ENCODE measurements at places on chromosomes 4 and X.

DNA sequence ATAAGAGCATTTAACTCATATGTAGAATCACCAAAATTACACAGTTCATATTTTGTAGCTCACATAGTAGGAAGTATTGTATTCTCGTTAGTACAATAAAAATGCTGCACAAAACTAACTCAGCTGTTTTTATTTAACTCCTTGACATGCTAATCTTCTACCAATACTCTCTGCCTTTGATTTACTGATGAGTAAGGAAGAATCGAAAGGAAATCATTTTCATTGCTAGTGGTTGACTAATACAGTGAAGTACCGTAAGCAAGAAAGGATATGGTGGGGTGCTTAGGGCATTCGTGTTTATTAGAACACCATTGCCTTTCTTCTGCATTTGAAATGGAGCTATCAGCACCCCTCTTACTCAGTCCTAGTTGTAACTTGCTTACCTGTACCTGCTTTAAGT is 1239.1 kb upstream of the TENM3 start:
- no peak for DNase-seq

GRCh38 chrX:20863649-20864048 is 510.6 kb upstream of the CNKSR2 start:
- DNase-seq = no peak

DNA sequence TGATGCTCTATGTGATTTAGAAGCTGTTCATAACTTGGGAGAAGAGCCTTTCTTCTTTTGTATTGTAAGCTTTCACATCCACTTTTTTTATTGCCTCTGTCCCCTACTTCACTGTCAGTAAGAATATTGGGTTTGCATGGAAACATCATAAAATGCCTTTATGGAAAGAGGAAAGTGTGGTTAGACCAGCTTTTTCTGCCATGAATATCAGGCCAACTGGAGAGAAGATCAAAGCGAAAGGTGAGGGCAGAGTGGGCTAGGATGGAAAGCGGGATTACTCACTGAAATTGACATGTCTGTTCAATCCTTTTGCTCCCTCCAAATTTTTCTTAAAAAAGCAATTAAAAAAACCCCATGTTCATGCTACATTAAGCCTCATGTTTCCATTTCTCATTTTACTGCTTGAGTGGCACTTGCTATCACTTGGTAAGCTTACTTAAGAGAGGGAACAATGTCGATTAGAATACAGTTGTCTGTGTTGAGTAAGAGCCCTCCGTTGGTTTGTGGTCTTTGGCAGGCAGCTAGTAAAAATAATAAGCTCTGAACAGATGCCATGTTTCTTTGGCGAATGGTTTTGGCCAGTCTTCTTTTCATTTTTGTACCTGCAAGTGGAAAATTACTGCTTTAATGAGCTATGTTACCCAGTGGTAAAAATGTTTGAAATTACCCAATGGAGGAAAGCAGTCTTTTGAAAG is 35.9 kb downstream of the SUPT20HL1 start:
- no peak for DNase-seq

DNA sequence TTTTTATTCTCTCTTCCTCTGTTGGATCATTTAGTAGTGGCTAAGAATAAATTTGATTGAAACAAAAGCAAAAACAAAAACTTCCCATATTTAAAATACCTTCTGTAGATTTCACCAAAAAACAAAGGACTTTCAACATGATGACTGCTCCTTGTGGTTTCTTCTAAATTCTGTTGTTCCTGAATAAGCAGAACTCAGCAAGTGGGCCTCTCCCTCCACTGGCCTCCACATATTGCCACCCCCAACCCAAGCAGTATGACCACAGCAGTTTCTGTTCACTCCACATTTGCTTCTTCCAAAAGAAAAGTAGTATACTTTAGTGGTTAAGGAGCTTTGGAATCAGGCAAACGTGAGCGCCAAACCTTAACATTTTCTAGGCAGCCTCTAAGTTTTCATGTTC is 114.7 kb downstream of the COX18 start:
- DNase-seq = no peak

DNA sequence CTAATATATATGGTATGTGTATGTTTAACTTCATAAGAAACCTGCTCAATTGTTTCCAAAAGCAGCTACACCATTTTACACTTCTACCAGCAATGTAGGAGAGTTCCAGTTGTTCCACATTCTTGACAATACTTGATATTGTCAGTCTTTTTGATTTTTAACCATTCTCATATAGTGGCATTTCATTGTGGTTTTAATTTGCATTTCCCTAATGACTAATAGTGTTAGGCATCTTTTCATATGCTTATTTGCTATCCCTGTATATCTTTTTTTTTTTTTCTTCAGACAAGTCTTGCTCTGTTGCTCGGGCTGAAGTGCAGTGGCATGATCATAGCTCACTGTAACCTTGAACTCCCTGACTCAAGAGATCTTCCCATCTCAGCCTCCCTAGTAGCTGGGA is 58.2 kb upstream of the TRIM2 start:
- DNase-seq = no peak

GRCh38 chrX:151977923-151978322 is 3.4 kb upstream of the GABRE start:
- no peak for DNase-seq

- no peak for DNase-seq
Measured at GRCh38 chrX:63299596-63299995, 51.5 kb downstream of the SPIN4 start.

GRCh38 chrX:24428516-24428915 is 36.6 kb upstream of the PDK3 start:
- DNase-seq = no peak

GRCh38 chr4:96955226-96955625 is 1115.3 kb downstream of the PDHA2 start:
- DNase-seq = no peak

GRCh38 chr4:101232074-101232776 is 115.1 kb downstream of the PPP3CA start:
- no peak for DNase-seq

- DNase-seq = no peak
Measured at GRCh38 chr4:3786196-3786869, 20.1 kb downstream of the ADRA2C start.

DNA sequence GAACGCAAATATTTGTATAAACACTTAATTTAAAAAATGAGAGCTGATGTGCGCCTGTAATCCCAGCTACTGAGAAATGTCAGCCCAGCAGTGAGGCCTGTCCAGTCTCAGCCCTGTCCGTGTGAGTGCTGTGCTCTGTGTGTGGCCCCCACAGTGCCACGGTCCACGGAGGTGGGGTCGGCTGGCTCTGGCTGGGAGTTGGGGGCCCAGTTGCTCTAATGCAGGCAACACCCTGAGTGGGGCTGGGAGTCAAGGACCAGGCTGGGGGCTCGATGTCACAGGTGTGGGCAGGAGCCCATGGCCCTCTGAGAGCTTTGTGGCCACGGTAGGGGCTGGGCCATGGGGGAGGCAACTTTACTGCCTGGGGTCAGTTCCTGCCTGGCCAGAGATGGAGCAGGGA is 12.8 kb downstream of the PCGF3 start:
- no peak for DNase-seq

DNA sequence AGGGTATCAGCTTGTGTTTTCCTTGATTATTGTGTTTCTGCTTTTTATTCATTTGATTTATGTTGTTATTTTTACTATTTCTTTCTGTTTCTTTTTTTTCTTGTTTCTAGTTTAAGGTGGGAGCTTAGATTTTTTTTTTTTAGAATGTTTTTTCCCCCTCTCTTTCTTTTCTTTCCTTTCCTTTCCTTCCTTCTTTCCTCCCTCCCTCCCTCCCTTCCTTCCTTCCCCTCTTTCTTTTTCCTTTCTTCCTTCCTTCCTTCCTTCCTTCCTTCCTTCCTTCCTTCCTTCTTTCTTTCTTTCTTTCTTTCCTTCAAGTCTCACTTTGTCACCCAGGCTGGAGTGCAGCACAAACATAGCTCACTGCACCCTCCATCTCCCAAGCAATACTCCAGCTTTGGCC is 31.4 kb upstream of the PRDM8 start:
- DNase-seq = no peak

DNA sequence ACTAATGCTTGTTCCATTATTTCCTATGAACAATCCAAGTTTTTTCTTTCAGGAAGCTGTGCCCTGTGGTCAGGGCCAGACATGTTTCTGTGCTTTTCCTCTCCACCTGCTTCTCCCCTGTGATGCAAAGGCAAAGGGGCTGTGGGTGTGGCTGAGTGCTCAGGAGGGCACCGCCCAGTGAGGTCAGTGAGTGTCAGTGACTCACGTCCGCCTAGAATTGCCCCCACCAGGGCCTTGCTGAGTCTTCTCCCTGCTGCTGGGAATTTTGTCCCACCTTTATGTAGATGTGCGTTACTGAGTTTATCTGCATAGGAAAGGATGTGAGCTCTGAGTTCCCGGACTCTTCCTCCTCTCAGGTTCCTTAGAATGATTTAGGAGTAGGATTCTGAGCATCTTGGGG is 283.2 kb downstream of the DCHS2 start:
- DNase-seq = no peak

GRCh38 chr4:81319657-81320056 is 104.6 kb upstream of the PRKG2 start:
- DNase-seq = no peak

DNA sequence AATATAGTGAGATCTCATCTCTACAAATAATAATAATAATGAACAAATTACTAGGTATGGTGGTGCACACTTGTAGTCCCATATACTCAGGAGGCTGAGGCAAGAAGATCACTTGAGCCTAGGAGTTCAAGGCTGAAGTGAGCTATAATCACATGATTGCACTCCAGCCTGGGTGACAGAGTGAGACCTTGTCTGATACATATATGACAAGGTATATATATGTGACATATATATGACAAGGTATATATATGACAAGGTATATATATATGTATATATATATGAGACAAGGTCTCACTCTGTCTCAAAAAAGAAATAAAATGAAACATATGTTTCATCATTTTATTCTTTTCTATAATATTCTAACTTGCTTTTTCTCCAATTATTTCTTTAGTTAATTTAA is 278.1 kb upstream of the TET2 start:
- DNase-seq = no peak

DNA sequence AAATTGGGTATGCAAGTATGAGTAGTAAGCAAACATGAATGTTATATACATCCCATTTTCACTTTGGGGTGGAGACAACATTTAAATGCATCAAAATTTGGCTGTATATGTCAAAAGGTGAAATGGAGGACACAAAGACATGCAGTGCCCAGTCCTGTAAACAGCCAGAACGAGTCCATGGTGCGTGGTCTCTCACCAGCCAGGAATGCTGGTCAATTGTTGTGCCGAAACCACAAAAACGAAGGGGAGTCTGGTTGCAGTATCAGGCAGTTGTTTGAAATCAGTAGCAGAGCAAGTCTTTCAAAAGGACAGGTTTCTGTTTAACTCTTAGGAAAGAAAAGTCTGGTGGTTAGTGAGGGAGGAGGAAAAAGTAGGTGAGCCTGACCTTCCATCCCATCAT is 22.3 kb upstream of the RNF150 start:
- no peak for DNase-seq

- no peak for DNase-seq
Measured at GRCh38 chr4:85187106-85187505, 220.6 kb upstream of the WDFY3 start.

- no peak for DNase-seq
Measured at GRCh38 chr4:22389240-22389870, 126.5 kb downstream of the ADGRA3 start.

DNA sequence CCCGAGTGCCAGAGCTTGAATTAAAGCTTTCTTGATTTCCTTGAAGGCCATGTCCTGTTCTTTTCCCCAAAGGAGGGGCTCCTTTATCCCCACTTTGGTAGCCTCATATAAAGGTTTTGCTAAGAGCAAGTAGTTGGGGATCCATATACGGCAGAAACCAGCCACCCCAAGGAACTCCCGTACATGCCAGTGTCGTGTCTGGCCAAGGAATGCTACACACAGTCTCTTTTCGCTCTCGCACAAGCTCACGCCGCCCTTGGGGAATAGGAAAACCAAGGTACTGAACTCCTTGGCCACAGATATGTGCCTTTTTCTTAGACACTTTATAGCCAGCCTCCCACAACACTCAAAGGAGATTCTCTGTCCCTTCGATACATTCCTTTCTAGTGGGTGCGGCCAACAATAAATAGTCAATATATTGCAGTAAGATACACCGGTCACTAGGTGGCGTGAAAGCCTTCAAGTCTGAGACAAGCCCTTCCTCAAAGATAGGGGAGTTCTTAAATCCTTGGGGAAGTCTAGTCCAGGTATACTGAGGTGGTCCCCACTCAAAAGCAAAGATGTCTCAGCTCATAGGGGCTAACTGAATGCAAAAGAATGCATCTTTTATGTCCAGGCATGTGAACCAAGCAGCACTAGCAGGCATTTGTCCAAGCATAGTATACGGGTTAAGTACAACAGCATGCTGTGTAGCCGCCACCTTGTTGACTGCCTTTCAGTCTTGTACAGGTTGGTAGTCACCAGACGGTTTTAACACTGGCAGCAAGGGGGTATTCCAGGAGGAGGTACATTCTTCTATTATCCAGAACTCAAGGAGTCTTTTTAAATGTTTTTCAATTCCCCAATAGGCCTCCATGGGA is 57.8 kb upstream of the XAGE1B start:
- no peak for DNase-seq

DNA sequence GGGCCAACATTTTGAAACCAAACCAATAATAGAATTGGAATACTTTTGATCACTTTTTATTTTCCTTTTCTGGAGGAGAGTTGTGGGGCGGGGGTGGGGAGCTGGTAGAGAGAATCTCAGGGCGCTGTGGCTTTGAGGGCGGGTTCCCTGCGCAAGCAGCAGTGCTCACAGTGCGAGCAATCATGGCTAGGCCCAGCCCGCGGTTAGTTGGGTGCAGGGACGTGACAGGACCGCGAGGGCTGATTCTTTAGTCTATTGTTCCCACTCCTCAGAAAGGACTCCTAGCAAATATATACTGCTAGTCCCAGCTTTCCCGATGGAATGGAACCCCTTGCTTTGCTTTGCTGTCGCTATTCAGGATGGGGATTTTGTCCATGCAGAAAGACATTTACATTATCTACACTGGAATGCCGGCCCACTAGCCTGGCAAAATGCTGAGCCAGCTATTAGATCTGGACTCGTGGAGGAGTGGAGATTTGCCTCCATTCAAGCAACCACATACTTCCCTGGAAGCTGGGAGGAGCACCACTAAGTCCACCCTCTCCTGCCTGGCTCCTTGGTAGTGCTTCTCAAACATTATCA is 23.9 kb upstream of the APLN start:
- DNase-seq = no peak

DNA sequence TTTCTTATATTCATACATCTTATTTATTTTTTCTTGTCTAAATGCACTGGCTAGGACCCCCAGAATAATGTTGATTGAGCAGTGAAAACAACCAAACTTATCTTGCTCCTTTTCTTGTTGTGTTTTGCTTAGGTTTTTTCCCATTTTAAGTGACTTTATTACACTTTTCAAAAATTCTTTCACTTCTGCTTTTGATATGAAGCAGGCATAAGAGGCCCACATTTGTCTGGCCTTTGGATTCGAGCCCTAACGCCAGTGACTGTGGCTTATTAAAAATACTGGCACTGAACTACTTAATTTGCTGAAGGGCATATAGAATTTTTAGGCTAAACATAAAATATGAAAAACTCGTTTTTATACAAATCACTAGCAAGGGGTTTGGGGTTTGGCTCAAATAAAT is 197.0 kb downstream of the ASB9 start:
- DNase-seq = no peak
